ENCODE measurements at places on chromosomes 1 and 21.

GRCh38 chr1:186519982-186520381 lies 59.1 kb upstream of the PDC start:
- DNase-seq, result no peak

GRCh38 chr1:51093581-51093980 lies 8.4 kb upstream of the C1orf185 start:
- DNase-seq, result no peak

DNA sequence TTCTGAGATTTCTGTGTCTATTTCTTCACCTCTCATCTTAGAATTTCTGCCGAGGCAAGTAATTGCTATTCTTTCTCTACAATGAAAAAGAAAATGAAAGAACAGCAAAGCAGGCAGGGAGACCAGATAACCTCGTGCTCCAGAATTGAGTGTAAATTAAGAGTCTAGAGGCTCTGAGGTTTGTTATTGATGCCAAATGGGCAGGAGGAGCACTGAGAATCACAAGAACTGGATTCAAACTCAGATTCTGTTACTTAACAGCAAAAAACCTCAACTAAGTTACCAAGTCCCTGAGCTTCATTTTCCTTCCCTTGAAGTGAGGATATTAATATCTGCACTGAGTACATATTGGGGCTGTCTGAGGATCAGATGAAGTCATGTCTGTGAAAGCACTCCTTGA lies 5.5 kb upstream of the DDR2 start:
- DNase-seq, result no peak

GRCh38 chr1:174157157-174157806 lies 2.0 kb upstream of the RABGAP1L start:
- peak; percentile 29 for DNase-seq

Data from activated naive CD4-positive, alpha-beta T cell treated with Interleukin-2 at 50 U/mL for 16 hours (primary cell).